Neural progenitor cell (in vitro differentiated cells): ENCODE measurements at places on chromosomes 1 and 21. TPM values are rescaled to one million over a fixed set of nuclear protein-coding genes. Genes with fewer than 3 reads are reported as not detected.

The SLC35F3 gene
- 0.79 and 1.5 TPM in 2 replicates for total RNA-seq

The PIP5K1A gene
- total RNA-seq: 81.2 and 90.6 TPM in 2 replicates

GRCh38 chr1:187685333-187685732 is 856.6 kb downstream of the PLA2G4A start:
- no peak for DNase-seq

The LRIG2 gene
- total RNA-seq: 24.4 and 28.4 TPM in 2 replicates

GRCh38 chr1:165853528-165854075 is 26.2 kb downstream of the UCK2 start:
- DNase-seq: no peak

- peak; percentile 77 for DNase-seq
Measured at GRCh38 chr1:110542725-110543124, 23.8 kb upstream of the KCNA10 start.

GRCh38 chr1:9346566-9346965 is 53.9 kb downstream of the SPSB1 start:
- DNase-seq: no peak
